Urinary bladder (tissue), 4 donors: ENCODE measurements at places on chromosomes 4 and X. TPM values are rescaled to one million over a fixed set of nuclear protein-coding genes. Genes with fewer than 3 reads are reported as not detected.

MAGEA11 gene
- not detected for polyA plus RNA-seq

DNA sequence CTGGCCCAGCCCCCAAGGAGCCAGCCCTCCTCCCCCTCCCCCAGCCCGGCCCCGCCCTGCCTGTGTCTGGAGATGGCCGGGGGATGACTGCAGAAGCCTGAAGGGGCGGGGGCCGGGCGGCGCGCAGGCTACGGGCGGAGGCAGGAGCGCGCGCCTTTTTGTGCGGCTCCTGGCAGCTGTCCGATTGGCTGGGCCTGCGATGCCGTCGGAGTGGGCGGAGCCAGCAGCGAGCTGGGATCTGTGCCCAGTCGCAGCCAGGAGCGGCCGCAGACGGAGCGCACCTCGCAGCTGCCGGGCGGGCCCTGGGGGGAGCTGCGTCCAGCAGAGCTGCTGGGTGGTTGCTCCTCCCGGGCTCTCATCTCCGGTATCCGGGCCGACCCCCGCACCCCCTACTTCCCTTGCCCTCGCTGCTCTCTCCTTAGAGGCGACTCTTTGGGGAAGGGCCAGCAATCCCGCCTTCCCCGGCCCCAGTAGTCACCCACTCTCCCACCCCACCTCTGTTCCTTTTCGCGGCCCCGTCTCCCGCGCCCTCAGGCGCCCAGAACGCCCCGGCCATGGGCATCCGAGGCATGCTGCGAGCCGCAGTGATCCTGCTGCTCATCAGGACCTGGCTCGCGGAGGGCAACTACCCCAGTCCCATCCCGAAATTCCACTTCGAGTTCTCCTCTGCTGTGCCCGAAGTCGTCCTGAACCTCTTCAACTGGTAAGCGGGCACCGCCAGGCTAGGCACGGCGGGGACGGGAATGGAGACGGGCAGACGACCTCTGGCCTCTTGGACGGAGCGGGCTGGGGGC is at the start of gene GABRQ:
Gene GABRQ, plus strand, starts transcription at position 247 of the 794 bp plus-strand sequence. Its CDS starts 308 bp downstream, at position 555.
- no peak for DNase-seq

DNA sequence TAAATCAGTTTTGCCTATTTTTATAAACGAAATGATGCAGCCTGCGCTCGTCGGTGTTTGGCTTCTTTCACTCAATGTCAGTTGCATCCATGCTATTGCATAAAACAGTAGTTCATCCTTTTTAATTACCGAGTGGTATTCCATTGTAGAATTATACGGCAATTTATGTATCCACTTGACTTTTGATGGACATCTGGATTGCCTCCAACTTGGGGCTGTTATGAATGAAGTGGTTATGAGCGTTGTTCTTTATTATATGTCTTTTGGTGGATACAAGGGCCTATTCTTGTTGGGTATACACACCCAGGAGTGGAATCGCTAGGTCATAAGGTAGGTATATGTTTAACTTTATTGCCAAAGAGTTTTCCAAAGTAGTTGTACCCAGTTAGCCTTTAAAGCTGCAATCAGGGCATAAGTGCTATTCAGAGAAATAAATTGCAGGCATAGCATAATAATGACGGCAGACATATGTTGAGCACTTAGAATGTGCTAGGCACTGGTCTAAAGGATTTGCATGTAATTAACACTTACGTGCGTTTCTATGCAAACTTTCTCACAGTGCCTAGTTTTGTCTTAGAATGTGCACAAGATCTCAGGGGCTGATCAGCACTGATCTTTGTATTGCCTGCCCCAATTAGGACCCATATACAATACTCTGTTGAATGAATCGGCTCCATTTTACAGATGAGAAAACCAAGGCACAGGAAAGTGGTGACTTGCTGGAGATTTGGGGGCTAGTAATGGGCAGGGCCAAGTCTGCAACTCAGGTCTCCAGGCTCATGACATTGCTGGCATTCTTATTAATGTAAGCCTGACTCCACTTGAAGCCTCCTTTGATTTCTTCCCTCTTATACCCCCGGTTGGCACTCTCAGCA is 407.0 kb downstream of the BCOR start:
- DNase-seq, result no peak

DNA sequence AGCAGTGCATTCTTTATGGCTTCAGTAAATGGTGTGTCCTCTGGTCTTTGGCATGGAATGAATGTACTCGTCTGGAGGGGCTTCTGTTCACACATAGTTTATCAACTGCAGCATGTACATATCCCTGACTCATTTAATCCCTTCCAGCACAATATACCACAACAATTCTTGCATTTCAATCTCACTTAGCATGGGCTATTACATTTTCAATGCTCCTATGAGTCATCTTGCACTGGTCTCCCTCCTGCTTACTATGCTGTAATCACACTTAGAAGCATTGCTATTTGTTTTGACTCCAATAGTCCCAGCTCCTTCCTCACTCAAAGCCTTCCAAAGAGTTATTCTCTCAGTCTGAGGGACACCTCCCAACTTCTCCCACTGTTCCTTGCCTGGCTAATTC is 180.9 kb upstream of the NUDT10 start:
- DNase-seq, result no peak
